ENCODE measurements at places on chromosomes 11 and 22.

- DNase-seq: no peak
Measured at GRCh38 chr11:5117588-5117987, 20.6 kb downstream of the OR52A5 start.

DNA sequence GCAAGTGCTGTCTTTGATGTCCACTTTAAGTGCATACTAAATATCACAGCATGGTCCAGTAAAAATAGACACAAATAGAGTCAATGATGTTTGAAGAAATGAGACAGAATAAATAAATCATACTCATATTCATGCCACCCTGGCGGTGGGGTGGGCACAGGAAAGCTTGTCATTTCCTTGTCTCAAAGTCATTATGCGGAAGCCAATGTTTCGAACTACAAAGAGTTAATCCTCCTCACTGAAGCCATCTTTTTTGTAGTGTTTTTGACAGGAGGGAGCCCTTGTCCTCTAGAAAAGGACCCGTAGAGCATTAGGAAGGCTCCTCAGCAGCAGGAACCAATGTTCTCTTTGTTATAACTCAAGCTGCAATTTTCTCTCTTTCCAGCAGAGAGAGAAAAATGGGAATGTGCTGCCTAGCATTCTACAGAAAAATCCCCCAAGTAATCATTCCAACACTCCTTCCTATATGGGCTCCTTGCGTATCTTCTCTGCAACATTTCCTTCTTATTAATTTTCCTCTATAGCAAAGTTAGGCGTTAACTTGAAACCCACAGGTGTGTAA is 30.6 kb downstream of the SC5D start:
- no peak for DNase-seq

GRCh38 chr11:126308271-126308671 is 4.4 kb downstream of the DCPS start:
- DNase-seq: no peak

GRCh38 chr11:123434262-123434661 is 4.2 kb downstream of the GRAMD1B start:
- peak; percentile 7 for DNase-seq

- no peak for DNase-seq
Measured at GRCh38 chr22:19663286-19663815, 51.0 kb upstream of the SEPTIN5 start.

- peak; percentile 8 for DNase-seq
Measured at GRCh38 chr11:113549611-113550578, 74.7 kb upstream of the DRD2 start.

DNA sequence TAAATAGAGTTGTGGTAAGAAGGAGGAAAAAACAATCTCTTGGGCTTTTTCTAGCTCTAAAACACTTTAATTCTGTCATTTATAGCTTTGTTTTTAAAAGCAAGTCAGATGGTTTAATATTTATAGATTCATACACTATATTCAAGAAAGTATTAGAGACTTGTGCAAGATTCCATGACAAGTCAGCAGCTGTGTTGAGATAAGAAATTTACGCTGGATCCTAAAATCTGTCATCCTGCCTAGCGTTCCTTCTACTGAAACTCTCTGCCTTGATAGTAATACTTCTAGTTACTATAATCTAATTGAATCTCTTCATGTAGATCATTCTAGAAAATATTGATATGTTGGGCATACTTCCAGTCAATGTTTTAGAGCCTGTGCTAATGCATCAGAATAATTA is 721.8 kb downstream of the CNTN5 start:
- DNase-seq: no peak

GRCh38 chr11:115078461-115079438 is 400.4 kb downstream of the NXPE2 start:
- no peak for DNase-seq

- DNase-seq: no peak
Measured at GRCh38 chr11:45176996-45177395, 30.6 kb downstream of the PRDM11 start.

DNA sequence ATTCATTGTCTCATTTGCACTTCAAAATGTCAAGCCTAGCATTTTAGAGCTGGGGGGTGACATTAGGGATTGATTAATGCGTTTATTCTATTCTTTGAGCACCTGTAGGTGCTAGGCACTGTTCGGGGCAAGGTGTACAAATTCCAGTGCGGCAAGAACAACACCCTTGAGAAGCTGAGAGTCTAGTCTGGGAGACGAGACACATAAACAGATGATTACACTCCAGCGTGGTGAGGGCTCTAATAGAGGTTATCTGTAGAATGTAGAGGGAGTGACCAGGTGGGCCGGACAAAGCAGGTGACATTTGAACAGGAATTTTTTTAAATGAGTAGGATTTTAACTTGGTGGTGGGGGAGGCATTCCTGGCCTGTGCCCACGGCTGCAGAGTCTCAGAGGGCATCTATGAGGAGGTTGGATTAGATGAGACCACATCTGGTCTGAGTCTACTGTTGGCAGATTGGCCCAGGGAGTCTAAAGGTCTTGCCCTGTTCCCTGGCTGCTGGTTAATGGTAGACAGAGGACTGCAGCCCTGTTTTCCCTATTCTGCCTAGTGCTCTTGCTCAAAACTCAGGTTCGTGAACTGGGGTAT is 970 bp downstream of the CAT start:
- DNase-seq: no peak

GRCh38 chr11:87778357-87778756 is 396.9 kb downstream of the RAB38 start:
- no peak for DNase-seq

- no peak for DNase-seq
Measured at GRCh38 chr22:45891996-45892621, 84.9 kb downstream of the WNT7B start.

DNA sequence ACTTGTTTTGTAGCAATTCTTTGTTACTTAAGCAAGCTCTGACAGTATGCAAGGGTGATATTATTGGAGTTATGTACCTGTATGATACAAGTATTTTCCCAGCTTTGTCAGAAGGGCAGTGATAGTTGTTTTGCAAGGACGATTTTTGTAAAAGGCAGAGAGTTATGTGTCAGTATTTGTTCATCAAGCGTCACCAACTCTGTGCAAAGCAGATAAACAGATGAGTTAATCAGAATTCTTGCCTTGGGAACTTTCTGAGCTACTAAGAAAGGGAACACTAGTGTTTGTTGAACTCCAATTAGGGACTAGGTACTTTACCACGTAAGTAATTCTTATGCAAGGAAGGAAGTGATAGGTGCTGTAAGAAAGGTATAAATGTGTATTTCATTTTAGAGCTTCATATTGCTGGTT is 1.4 kb downstream of the USP47 start:
- DNase-seq: peak; percentile 26

DNA sequence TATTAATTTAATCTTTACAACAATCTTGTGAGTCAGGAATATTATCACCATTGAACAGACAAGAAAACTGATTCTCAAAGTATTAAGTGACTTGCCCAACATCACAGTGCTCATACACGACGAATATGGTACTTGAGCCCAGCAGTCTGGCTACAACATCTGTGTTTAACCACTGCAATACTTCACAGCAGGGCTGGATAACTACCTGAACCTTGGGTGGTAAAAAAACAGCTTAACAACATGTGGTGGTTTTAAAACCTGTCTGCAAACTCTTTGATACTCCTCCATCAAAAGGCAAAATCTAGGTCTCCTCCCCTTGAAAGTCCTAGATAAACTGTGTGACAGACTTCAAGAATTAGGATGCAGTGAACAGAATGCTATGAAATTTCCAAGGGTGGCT is 424.6 kb upstream of the CADM1 start:
- DNase-seq: no peak

DNA sequence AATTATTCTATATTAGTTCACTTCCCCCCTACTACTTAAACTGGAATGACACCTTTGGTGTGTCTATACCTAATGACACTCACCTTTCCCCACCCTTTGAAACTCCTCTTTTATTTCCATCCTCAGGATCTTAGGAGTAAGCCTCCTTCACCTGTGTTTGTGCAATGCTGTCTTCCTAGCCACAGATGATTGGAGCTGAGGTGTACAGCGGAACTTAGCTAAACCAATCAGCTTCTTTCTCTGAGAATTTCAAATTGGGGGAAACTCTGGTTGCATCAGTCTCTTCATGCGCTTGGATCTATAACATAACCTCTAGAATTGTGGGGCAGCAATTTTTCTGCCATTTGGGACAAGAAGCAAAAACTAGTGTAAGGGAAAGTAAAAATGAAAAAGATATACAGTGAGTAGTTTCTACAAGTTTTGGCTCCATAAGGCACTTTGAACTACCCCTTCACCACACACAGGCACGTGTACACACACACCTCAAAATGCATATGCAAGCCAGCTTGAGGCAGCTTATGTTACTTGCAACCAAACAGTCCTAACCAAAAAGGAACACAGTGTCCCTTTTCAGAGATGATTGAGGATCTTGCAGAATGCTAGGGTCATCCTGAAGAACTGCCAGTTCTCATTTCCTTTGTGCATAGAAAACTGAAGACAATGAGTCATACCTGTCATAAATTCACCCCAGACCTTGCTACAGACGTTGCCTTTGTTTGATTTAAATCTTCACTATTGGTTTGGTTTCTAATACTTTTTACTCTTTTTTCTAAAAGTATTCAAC is 36.0 kb upstream of the LDLRAD3 start:
- DNase-seq: peak; percentile 46

GRCh38 chr11:120907971-120908370 is 115.9 kb upstream of the TBCEL start:
- DNase-seq: no peak

DNA sequence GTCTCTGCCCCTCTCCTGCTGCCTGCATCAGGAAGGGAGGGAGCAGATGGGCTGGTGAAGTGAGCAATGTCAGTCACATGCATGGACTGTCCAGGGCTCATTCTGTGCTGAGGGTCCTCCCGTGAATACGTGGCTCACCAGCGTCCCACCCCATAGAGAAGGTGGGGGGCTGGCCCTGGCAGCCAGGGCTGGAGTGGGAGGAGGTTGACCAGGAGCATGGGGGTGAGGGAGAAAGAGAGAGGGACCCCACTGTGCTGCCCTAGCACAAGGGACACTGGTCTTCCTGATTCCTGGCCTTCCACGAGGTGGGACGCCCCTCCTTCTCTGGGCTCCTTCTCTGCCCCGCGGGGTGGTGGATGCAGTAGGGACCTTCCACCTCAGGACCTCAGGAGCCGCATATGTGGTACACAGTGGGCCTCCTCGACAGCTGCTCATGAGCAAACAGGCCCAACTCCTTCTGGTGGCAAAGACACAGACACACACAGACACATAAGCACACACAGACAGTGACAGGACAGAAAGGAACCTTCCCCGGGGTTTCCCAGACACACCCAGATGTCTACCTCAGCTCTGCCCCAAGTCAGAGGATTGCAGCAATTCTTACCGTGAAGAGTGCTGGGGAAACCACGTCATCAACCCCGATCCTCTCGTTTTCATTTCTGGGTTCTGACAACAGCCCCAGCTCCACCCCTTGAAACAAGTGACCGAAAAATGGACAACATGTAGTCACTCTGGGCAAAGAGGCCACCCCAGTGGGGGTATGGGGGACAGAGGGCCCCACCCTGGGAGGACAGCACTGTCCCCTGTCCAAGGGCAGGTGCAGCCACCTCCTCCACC is 3.6 kb upstream of the APOBEC3A start:
- DNase-seq: no peak

DNA sequence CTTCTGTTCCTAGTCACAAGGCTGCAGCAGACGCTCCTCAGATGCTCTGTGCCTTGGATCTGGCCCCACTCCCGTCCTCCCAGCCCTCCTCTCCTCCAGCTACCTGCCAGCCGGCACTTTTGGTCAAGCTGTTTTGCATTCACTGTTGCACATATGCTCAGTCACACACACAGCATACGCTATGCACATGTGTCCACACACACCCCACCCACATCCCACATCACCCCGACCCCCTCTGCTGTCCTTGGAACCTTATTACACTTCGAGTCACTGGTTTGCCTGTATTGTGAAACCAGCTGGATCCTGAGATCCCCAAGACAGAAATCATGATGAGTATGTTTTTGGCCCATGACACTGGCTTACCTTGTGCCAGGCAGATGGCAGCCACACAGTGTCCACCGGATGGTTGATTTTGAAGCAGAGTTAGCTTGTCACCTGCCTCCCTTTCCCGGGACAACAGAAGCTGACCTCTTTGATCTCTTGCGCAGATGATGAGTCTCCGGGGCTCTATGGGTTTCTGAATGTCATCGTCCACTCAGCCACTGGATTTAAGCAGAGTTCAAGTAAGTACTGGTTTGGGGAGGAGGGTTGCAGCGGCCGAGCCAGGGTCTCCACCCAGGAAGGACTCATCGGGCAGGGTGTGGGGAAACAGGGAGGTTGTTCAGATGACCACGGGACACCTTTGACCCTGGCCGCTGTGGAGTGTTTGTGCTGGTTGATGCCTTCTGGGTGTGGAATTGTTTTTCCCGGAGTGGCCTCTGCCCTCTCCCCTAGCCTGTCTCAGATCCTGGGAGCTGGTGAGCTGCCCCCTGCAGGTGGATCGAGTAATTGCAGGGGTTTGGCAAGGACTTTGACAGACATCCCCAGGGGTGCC is 109.8 kb downstream of the BCR start:
- no peak for DNase-seq

DNA sequence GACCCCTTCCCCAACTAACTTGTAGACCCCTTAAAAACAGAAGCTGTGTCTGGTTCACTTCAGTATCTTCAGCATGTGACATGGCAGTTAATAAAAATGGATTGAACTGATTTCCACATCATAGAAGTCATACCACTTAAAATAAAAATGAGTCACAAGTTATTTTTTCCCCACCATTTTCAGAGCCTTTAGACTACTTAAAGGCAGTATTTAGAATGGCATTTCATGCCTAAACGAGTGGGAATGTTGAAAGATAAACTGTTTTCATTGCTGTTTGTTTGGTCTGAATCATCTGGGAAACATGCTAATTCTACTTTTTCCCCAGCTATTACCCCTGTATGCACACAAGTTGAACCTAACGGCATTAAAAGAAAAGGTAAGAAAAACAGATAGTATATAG is 324.0 kb downstream of the RAB38 start:
- peak; percentile 39 for DNase-seq

Data from NCI-H226 (cell line).